Hypothalamus (tissue), 51 donors: ENCODE measurements at places on chromosomes 6 and 20.

DNA sequence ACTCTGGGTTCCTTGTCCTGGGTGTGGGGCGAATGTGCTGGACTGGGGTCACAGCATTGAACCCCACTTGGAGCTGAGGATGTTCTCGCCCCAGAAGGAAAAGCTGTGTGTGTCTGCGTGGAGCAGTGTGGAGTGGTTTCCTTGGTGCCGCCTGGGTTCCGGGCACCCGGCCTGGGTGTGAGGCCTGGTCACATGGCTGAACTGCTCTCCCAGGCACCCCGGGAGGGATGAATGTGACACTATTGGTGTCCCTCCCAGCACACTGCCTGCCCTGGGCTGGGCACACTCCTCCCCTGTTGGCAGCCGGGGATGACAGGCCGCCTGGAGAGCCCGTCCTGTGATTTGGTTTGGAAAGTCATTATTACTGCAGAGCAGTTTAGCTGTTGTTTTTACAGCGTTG lies 12.3 kb downstream of the MYT1 start:
- no peak for DNase-seq

GRCh38 chr6:113511100-113511499 lies 346.0 kb upstream of the MARCKS start:
- no peak for DNase-seq

- DNase-seq: no peak
These were observed 79.0 kb upstream of the RGS17 start for GRCh38 chr6:153210083-153210482.

- DNase-seq: no peak
These were observed 37.6 kb upstream of the CLIC5 start for GRCh38 chr6:46053039-46053933.

GRCh38 chr6:116866281-116866871 lies 10.7 kb upstream of the RFX6 start:
- DNase-seq: no peak

GRCh38 chr20:1301031-1301529 lies 27.9 kb downstream of the SDCBP2 start:
- DNase-seq: no peak
